ENCODE measurements at places on chromosomes 5 and 9.
A peak's percentile ranks its signal among the peaks of the same experiment; 100 is the strongest.

DNA sequence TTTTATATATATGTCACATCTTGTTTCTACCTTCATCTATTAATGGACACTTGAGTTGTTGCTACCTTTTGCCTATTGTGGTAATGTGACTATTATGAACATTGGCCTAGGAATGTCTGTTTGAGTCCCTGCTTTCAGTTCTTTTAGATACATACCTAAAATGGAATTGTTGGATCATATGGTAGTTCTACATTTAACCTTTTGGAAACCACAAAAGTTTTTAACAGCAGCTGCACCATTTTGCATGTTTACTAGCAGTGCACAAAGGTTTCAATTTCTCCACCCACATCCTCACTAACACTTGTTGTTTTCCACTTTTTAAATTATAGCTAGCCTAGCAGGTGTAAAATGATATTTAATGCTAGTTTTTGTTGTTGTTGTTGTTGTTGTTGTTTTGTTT lies 88.4 kb downstream of the GALNT10 start:
- DNase-seq = no peak

DNA sequence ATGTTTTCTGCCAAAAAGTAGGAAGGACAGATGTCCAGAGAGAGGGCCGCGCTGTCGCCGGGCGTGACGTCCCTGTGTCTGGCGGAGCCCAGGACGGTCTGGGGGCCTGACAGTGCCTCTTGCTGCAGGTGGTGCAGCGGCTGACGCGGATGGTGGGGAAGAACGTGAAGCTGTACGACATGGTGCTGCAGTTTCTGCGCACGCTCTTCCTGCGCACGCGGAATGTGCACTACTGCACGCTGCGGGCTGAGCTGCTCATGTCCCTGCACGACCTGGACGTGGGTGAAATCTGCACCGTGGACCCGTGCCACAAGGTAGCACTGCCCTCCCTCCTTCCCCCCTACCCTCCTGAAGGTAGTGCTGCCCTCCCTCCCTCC lies 7.8 kb downstream of the NELFB start:
- no peak for DNase-seq

GRCh38 chr5:5050801-5051200 lies 89.3 kb upstream of the ADAMTS16 start:
- DNase-seq = no peak

DNA sequence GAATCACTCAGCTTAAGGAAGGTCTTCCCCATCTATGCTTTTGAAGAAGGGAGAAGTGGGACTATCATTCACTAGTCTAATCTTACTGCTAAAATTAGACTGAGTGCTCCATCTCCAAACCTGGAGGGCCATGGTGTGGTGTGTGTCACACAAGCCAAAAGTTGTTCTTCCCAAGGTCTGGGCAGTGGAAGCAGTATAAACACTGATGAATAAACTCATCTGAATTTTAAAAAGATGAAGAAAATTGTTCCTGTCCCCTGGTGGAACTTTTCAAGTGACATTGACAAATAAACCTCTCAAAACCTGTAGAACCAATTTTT lies 16.2 kb downstream of the STX17 start:
- no peak for DNase-seq

- no peak for DNase-seq
Measured at GRCh38 chr5:31819926-31820516, 181.1 kb downstream of the PDZD2 start.

- DNase-seq = no peak
Measured at GRCh38 chr9:134781591-134782302, 98.9 kb upstream of the FCN2 start.

GRCh38 chr9:22108581-22109370 lies 99.7 kb upstream of the CDKN2B start:
- DNase-seq = no peak

DNA sequence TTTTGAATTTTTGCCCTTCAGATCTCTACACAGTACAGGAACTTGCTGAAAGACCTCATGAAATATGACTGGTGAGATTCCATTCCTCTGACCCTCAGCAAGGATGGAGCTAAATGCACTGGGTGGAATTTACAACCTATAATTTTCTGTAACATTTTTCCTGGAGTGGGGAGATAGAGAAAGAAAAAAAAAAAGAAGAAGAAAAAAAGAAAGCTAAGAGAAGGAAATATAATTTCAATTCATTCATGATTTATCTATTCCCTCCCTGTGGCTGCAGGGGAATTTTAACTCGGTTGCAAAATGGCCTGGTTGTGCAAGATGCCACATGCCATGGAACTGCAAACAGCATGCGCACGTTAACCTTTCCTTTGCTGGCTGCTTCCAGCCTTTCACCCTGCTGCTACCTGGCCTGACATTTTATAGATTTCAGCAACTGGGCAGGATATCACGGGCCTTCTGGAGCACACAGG lies 155.4 kb downstream of the FSTL4 start:
- DNase-seq = no peak

DNA sequence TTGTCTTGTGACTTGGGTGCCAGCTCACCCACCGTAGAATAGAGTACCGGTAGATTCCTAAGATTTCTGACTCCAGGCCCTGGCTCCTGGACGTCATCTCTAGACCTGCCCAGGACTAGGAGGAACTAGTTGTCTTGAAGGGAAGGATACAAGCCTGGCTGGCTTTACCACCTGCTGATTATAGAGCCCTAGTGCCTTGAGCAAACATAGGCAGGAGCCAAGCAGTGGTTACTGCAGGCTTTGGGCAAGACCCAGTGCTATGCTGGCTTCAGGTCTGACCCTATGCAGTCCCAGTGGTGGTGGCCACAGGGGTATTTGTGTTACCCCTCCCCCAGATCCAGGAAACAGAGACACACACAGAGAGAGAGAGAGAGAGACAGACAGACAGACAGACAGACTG lies 606.2 kb downstream of the PDE4D start:
- DNase-seq = no peak

DNA sequence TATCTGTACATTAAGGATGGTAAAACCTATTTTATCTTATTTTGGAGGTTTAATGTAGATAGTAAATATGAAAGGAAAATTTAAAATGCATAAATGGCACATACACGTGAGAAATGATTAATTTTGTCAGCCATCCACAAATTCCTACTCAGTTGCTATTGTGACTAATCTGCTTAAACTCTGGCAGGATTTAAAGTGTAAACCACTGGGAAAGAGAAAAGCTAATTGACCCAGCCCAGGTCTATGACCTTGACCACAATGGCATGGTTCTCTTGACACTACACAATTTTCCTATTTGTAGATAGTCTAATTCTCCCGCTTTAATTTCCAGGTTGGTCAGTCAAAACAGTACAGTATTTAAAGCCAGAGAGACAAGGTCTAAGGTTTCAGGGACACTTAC lies 459.0 kb upstream of the KLF4 start:
- no peak for DNase-seq

GRCh38 chr5:56831773-56832172 lies 16.4 kb downstream of the MAP3K1 start:
- DNase-seq = no peak

GRCh38 chr5:132491368-132492364 lies 1.1 kb upstream of the IRF1 start:
- DNase-seq = no peak

- peak; percentile 98 for DNase-seq
Measured at GRCh38 chr5:132866342-132867045, at the start of the genes GDF9 and UQCRQ. GDF9 (minus strand) TSS chr5:132866469; CDS start chr5:132864533, 1,936 bp downstream. UQCRQ (plus strand) TSS chr5:132866642; CDS start chr5:132866882, 240 bp downstream.

DNA sequence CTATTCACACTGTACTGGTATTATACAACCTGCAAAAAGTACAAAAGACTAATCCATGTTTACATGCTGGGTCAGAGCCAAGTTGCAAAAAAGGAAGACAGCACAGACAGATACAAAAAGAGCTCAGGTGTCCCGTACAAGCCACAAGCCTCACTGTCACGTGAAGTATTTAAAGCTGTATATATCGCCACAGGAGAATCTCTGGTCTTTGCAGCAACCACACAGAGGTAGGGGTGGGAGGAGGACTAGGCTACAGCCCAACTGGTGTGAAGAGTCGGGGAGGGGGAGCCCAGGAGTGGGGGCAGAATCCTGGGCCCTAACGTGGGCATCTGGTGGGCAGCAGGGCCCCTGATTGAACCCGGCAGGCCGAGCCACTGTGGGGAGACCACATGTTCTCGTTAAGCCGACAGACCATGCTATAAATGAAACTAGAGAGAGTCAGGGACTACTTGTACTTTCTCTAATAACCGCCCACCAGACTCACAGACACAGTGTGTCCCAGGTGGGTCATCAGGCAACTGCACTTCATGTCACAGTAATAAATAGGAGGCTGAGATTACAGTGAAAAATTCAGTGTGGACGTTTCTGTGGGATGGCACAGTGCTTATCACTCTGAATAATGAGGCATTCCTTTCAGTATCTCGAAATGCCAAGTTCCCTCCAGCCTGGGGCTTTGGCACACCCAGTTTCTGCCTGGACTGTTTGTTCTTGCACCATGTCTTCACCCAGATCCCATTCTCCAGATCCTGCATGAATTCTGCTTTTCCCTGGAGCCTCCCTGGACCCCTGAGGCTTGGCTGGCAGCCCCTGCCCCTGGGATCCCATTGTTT lies 79.3 kb upstream of the SH3PXD2B start:
- DNase-seq = no peak

DNA sequence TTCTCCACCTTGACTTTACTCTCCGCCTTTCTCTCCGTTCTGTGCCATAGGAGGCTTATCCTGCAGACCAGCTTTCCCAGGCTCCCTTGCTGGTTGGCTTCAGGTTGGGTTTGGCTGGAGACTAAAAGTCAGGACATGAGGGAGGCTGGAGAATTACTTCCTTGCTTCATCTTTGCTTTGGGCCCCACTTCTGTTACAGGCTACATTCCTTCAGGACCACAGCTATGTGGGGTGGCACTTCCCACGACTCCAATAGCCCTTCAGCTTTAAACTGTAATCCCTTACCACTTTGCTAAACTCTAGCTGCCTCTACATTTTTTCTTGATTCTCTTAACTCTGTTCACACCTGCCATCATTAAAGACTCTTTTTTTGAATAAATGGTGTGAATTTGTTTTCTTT lies 186.7 kb upstream of the NR4A3 start:
- no peak for DNase-seq

- no peak for DNase-seq
Measured at GRCh38 chr9:120526534-120526933, 53.4 kb downstream of the CDK5RAP2 start.

GRCh38 chr5:105806596-105806995 lies 1864.1 kb downstream of the EFNA5 start:
- DNase-seq = no peak

DNA sequence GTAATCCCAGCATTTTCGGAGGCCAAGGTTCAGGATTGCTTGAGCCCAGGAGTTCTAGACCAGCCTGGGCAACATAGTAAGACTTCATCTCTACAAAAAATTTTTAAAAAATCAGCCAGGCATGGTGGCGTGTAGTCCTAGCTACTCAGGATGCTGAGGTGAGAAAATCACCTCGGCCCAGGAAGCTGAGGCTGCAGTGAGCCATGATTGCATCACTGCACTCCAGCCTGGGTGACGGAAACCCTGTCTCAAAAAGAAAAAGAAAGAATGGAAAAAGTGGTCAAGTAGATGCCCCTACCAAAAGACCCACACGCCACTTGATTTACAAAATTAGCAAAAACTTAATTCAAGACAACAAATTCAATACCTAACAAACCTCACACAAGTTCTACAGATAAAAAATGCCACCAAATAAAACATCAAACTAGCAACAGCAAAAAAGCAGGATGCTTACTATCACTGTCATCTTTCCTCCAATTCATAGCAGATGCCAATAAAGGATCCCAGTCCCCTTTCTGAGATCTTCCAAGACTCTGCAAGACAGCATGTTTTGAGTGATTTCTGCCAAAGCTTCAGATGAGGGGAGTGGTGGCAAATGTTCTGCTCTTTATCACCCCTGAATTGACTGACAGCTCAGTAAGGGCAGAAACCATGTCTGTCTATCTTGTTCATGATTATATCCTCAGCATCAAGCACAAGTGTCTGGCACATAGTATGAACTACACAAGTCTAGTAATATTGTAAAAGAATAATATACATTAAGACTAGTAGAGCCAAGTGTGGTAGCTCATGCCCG lies 34.2 kb upstream of the TESK1 start:
- no peak for DNase-seq

DNA sequence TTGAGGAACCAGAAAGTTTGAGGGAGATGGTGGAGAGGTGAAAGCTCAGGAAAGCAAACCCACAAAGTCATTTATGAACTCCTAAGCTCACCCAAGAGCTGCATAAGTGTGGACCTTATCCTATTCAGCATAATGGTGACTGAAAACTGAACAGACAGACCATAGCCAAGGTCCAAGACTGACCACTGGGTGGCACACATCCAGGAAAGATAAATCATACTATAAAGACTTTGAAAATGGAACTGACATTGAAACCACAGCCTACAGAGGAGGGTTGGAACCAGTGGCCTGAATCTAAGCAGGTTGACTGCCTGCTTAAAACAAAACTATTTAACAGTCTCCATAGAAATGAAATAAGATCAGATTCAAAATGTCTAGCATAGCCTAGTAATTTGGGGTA lies 121.0 kb upstream of the RGS7BP start:
- no peak for DNase-seq

GRCh38 chr9:136747161-136748060 lies 914 bp downstream of the LCN6 start:
- no peak for DNase-seq

- DNase-seq = no peak
Measured at GRCh38 chr9:81849631-81850259, 78.5 kb upstream of the SPATA31D4 start.

DNA sequence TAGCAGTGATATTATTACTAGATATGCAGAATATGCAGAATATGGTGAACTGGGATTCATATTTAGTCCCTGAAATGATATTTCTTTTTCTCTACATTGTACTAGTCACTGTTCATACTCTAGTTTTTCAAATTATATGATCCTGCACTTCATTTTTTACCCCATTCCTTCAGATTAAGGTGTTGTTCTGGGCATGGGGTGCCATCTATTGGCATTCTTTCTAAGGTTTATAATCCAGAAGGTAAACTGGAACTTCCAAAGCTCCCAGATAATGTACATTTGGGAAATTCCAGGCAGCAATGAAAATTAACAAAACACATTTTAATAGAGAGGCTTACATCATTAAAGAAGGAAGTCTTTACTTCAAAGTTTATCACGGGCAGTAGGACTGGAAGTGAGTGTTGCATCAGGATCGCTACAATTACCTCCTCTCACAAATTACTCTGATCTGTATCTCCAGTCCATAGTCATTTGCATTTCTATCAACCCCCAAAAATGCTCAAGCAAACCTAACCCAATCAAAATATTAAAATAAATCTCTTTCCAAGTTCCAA lies 12.5 kb downstream of the RFX3 start:
- no peak for DNase-seq

GRCh38 chr5:16025681-16026080 lies 153.9 kb downstream of the MARCHF11 start:
- peak; percentile 63 for DNase-seq

DNA sequence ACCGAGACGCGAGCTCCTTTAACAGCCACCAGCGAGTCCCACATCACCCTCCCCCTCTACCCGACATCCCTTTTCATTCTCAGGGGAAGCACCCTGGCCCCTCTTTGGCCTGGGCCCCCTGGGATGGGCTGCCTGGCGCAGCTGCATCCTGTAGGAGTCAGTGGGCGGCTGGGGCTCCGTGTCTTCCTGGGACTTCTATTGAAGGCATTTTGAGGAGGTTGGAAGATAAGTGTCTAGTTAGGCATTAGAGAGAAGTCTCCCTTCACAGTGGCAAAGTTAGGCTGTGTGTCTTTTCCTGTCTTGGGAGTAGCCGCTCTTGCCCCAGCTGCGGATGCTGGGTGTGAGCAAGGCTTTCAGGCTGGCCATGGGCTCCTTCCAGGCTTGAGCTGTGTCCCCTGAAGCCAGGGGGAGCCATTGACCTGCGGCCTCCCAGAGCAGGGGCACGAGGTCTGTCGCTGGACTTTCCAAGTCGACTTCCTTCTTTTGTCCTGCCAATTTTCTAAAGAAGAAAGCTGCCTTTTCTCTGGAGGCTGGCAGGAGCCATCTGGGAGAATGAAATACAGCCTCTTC lies 18.6 kb upstream of the NKD2 start:
- DNase-seq = no peak
